ENCODE measurements at places on chromosomes 1 and 21.

GRCh38 chr1:183620311-183620710 lies 15.3 kb downstream of the ARPC5 start:
- DNase-seq, result no peak

GRCh38 chr1:14815175-14815877 lies 216.8 kb downstream of the KAZN start:
- no peak for DNase-seq

GRCh38 chr1:36913484-36914060 lies 120.7 kb downstream of the GRIK3 start:
- no peak for DNase-seq

DNA sequence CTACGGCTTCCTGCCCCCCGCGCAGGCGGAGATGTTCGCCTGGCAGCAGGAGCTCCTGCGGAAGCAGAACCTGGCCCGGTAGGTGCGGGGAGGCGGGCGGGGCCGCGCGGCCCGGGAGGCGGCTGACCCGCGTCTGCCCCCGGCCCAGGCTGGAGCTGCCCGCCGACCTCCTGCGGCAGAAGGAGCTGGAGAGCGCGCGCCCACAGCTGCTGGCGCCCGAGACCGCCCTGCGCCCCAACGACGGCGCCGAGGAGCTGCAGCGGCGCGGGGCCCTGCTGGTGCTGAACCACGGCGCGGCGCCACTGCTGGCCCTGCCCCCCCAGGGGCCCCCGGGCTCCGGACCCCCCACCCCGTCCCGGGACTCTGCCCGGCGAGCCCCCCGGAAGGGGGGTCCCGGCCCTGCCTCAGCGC lies 16.6 kb downstream of the NOC2L start:
- DNase-seq, result no peak

DNA sequence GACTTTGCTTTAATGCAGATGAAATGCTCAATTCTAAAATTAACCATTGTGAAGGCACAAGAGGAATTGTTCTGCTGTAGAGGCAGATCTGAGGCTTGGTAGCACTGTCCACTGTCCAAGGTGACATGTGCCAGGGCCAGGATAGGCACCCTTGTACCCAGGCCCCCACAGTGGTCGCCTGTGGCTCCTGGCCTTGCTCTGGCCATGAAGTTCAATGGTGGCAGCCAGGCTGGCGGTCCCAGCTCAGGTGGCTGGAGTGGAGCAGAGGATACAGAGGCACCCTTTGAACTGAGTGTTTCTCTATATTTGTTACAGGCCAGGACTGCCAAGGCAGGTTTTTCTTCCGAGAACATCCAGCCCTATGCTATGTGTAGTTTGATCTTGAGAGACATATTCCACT lies 102.6 kb downstream of the PTGS2 start:
- DNase-seq, result no peak

GRCh38 chr1:25487628-25488027 lies 55.8 kb upstream of the LDLRAP1 start:
- peak; percentile 30 for DNase-seq

GRCh38 chr1:45348020-45348419 lies 7.8 kb upstream of the MUTYH start:
- no peak for DNase-seq

DNA sequence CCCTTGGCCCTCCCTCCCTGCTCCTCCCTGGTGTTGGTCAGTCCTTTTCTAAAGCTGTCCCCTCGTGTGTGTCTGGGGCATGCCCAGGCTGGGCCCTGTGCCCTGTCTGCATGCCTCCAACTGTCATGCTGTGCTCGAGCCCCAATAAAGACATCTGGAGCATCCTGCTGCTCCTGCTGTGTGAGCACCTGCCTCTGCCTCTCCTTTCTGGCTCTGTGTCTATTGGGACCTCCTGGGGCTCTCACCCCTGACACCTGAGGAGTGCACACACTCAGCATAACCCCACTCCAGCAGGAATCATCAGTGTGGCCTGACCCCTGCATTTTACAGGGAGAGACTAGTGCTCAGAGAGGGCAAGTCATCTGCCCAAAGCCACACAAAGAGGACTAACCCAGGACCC lies 23.7 kb downstream of the KCNC4 start:
- no peak for DNase-seq

DNA sequence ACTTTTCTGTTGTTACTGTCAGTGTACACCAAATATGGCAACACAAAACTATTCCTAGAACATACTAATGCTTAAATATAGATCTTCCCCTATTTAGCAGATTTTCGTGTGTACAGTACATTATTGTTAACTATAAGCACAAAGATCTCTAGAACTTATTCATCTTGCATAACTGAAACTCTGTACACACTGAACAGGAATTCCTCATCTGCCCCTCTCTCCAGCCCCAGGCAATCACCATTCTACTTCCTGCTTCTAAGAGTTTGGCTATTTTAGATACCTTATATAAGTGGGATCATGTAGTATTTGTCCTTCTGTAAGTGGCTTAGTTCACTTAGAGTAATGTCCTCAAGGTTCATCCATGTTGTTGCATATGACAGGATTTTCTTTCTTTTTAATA lies 4.5 kb upstream of the RGL1 start:
- no peak for DNase-seq

DNA sequence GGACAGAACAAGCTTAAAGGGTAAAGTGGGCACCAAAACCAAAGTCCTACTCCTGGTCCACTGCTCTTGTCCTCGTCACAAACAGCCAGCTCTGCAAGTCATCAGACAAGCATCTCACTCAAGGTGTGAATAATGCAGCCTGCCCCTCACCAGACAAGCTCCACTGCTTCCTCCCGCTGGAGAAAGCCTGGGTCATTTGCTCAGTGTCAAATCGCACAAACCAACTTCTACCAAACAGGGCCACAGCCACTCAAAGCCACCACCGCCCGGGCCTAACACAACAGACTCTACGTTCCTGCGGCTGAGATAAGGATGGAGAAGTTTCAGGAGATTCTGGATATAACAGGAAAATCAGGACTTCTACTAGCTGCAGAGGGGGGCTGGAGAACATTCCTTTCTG lies 3.3 kb downstream of the SSBP3 start:
- DNase-seq, result no peak

DNA sequence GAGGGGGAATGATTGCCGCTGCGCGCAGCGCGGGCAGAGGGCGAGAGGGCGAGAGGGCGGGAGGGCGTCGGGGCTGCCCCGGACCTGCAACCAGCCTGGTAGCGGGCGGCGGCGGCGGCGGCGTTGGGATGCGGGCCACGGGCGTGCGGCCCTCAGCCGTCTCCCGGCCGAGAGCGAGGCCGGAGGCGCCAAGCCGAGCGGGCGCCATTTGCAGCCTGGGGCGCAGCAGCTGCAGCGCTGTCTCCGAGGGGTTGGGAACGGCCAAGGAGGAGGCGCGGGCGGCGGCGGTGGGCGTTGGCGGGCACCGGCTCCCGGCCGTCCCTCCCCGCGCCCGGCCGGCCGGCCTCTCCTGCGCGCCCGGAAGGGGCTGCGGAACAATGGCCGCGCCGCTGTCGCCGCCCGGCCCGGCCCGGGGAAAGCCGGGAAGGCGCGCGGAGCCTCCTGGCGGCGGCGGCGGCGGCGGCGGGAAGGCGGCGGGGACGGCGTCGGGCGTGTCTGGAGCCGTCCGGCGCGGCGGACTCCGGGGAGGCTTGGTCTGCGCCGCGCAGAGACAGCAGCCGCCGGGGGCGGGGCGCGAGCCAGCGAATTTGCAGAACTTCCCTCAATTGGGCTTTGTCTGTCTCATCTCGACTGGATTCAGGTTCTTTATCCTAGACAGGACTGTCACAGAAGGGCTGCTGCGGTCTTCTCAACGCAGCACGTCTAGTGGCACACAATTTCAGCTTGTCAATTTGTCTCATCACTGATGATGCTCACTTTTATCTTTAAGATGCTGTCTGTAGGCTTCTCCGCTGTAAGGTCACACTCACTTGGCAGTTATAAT lies 35.7 kb downstream of the ZBTB8B start:
- no peak for DNase-seq

DNA sequence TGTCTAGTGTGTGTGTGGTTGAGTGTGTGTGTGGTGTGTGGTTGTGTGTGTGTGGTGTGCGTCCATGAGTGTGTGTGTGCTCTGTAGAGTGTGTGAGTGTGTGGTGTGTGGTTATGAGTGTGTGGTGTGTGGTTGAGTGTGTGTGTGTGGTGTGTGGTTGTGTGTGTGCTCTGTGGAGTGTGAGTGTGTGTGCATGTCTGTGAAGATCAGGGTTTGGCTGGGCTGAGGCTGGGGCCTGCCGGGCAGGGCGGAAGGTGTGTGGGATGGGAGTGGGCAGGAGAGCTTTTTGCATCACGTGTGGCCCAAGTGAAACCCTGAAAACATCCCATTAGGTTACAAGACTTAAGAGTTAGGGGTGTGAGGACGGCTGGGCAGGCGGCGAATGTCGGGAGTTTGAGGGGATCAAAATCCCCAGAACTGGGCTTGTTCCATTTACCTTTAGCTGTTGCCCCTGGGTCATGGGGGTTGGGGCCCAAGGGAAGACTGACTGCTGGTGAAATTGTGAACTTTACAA lies 2.9 kb upstream of the FCMR start:
- DNase-seq, result no peak

- no peak for DNase-seq
Measured at GRCh38 chr21:39562791-39563770, 49.7 kb upstream of the B3GALT5 start.

DNA sequence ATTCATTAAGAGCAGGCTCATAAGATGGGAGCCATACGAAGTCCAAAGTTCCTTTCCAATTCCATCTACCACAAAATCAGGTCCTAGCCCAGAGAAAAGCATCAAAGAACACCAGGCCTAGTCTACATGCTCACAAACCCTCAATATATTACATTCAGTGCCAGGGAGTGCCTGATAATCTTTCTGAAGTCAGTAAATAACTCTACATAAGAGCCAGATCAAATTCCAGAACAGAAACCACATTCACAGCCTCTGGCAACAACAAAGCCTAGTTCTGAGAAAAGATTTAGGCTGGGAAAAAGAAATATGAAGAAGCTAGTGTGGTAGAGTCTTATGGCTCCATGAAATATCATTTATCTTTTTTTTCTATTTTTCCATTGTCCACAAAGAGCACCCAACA lies 40.5 kb upstream of the RBBP5 start:
- DNase-seq, result no peak

GRCh38 chr1:179966551-179966950 lies 11.9 kb downstream of the CEP350 start:
- no peak for DNase-seq

GRCh38 chr21:20373031-20373430 lies 625.2 kb upstream of the NCAM2 start:
- no peak for DNase-seq

DNA sequence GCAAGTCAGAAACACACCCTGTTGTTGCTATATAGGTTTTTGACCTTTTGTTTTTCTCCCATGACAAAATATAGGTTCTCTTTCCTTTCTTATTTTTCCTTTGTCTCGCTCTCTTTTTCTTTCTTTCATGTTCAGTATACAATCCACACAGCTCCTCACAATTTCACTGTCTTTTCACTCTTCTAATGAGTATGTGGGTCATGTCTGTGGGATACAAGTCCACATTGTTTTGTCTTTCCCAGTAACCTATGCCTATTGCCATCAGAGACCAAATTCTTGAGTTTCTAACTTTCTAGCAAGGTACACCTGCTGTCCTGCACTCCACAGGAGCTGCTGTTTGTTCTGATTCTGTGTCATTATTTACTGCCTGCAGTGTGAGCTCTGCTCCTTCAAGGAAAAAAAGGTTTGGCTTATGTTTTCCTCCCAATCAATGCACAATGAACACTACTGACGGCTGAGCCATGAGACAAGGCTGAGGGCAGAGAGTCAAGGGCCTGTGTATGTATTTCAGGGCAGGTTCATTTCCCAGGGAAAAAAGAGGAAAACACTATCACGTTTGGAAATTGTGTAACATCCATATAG lies 453.8 kb downstream of the NEGR1 start:
- DNase-seq, result no peak

- no peak for DNase-seq
Measured at GRCh38 chr1:114338191-114338890, 172.7 kb downstream of the TRIM33 start.
